ENCODE measurements at places on chromosomes 7 and 10.

DNA sequence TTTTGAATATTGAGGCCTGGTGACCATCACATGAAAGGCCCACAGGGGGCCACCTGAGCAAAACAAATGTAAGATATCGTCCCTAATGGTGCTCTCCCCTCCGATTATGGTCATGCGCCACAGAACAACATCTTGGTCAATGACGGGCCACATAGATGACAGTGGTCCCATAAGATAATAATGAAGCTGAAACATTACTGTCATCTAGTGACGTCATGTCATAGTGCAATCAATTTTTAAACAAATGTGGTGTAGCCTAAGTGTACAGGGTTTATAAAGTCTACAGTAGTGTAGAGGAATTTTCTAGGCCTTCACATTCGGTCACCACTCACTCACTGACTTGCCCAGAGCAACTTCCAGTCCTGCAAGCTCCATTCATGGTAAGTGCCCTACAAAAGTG, 36.8 kb downstream of the JCAD start:
- DNase-seq, result no peak

DNA sequence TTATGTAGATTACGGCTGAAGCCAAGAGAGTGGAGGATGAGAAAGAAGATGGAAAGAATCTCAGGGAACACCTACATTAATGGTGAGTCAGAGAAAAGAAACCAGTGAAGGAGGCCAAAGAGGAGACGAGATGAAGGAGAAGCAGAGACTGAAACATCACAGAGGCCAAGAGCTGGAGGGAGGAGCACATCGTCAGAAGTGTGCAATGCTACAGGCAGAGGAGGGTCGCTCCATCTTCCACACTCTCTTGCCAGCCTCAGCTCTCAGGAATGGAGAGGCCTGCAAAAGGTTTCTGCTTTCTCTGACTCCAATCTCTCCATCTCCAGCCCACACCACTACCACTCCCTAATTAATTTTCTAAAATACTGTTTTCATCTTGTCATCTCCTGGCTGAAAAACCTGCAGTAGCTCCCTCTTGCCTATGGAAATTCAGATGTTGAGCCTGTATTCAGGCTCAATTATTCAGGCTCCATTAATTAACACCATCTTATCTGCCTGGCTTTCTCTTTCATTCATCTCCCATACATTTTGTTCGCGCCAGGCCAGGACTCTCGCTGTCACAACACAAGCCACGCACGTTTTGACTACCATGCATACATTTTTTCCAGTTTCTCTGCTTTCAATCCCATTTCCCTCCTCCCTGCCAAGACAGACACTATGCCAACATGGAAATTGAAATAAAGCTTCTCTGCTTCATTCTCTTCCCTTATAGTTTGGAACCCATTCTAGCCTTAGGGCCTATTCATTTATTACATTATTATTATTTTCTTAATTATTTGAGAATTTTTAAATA, 165.8 kb downstream of the INHBA start:
- no peak for DNase-seq

- no peak for DNase-seq
Measured at GRCh38 chr7:143393267-143394041, 12.3 kb downstream of the ZYX start.

GRCh38 chr7:124460555-124460954, 305.0 kb downstream of the GPR37 start:
- no peak for DNase-seq

GRCh38 chr10:124627866-124628675, 116.1 kb downstream of the FAM53B start:
- no peak for DNase-seq

DNA sequence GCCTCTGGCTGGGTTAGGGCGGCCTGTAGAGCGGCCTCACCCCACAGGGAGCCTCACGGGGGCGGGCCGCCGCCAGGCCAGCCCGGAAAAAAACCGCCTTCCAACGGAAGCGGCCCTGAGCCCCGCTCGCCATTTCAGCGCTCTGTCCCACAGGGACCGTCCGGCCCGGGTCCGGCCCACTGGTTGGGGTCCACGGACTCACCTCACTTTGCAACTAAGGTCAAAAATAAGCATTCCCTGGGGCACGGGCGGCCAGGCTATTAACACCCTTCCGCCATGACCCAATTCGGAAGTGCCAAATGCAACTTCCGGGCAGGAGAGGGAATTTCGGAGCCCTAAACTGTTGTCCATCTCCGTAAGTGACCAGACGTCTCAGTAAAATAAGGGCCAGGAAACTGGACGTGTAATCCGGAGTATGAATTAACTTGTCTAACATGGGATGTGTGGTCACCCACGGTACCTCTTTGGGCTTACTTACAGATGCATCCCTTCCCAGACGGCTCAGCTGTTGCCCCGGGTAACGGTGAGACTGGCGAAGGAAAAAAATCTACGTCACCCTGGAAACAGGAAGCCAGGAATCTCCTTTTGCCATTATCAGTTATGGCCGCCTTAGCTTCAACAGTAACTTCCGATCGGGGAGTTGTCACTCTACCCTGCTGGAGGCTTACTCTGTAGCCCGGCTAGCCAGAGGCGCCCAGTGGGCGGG, at the start of gene BBIP1:
Gene BBIP1 (minus strand): TSS at position 538 of the 706 bp plus-strand sequence. CDS start 1,023 bp downstream, outside the sequence.
- DNase-seq, result no peak

Measured in central memory CD4-positive, alpha-beta T cell (primary cell).